Amniotic stem cell (primary cell): ENCODE measurements at places on chromosomes 13 and 19.

GRCh38 chr13:31209172-31209840 lies 9.5 kb downstream of the B3GLCT start:
- no peak for DNase-seq

GRCh38 chr19:41530761-41531301 lies 45.1 kb upstream of the CEACAM21 start:
- no peak for DNase-seq

- DNase-seq: no peak
Observed at GRCh38 chr19:6671960-6672359, 2.0 kb upstream of the TNFSF14 start.

DNA sequence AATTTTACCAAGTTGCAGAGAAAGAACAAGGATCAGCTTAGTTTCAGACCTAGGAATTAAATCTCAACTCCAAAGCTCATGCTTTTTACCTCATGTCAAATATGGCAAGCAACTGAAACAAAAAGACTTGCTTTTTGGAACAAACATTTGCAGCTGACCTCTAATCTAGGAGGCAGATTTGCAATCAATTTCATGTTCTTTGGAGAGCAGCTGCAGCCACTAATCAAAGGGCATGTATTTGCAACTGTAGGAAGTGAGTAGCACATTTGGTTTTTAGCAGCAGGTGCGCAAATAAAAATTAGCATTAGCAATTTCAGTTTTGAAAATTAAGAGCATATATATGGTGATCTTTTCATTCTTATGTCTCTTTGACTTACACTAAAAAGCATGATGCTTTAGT lies 459.3 kb upstream of the SLC10A2 start:
- DNase-seq: no peak

DNA sequence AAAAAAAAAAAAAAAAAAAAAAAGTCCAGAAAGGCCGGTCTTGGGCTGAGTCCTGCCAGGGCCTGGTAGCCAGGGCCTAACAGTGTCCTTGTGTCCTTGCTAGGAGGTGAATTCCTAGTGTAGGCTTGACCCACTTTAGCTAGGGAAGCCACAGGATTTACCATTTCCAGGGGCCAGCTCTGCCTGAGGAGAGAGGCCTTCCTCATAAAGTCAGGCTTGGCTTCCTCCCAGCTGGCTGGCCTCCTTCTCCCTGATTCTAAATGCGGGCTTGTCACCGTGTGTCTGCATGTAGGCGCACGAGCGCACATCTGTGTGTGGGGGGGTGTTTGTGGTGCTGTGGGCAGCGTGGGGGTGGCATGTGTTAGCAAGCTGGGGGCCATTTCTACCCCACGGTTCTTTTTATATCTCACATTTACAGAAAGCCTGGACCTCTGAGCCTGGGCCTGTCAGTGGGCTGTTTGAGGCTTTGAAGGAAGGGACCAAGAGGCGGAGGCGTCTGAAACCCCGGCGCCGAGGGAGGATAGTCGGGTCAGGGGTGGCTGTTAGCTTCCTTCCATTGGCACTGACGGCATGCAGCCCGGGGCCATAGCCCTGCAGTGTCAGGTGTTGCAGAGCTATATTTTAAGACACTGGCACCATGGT lies 31.7 kb downstream of the IER2 start:
- no peak for DNase-seq

DNA sequence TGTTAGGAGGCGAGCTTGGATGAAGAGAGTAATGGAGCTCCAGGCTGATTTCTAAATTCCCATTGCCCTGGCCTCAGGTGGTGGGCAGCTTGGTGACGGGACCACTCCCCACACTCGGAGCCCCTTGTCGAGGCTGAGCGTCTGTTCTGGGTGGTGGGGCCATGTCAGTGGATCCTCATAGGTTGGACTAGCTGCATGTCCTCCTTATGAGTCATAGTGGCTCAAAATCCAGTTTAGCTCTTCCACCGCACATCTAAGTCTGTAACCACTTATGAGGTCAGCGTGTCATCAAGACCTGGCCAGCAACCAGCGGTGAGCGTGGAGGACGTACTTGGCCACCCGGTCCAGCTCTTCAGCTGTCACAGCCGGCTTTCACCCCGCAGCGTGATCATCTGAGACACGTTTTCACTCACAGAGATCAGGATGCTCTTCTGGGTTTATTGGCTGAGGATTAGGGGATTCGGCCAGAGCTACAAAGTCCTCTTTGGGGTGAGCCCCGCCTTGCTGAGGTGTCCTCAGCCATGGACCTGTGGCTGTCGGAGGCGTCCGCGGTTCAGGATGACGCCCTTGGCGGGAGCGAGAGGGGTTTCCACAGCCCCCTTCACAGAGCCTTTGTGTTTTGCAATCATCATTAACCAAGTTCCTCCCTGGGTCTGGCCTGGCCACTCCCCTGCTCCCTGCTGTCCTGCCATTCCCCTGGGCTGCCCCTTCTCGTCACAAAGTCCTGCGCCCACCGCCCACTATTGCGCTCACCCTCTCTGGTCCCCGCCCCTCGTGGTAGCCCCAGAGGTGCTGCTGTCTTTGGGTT lies 41.9 kb downstream of the ADPRHL1 start:
- DNase-seq: peak; percentile 88

DNA sequence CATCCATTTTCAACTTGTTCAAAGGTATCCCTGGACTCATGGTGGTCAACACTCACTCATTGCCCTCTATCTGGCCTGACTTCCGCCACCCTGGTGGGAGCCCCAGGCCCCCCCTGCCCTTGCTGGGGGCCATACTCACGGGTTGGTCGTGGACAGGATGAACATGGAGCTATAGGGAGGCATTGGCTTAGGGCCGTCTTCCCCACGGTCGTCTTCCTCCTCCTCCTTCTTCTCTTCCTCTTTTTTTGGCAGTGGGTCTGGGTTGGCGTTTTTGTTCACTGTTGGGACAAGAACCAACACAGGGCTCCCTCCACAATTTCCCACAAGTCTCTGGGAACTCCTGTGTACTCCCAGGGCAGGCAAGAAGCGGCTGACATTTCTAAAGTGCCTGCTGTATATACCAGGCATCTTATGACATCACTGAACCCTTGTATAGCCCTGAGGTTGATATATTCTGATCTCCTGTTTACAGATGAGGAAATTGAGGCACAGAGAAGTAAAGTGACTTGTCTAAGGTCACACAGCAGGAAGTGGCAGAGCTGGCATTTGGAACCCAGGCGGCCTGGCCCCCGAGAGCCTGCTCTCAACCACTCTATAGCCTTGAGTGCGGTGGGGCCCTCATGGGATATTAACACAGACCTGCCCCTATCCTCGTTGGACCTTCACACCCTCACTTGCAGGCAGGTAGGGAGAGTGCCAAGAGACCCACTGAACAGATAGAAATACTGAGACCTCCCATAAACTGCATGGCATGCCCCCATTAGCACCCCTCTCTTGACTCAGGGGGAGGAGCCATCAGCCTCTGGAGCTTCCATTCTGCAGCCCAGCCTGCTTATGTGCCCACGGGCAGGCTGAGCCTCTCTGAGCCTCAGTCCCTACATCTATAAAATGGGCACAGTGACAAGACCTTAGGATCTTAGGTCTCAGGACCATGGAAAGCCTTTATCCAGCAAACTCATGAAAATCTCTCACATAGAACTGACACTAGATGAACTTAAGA lies 135.0 kb downstream of the IER2 start:
- no peak for DNase-seq

- DNase-seq: peak; percentile 64
Observed at GRCh38 chr13:36124236-36124822, 6.9 kb downstream of the DCLK1 start.

- no peak for DNase-seq
Observed at GRCh38 chr13:62432906-62433305, 1017.3 kb upstream of the PCDH20 start.

DNA sequence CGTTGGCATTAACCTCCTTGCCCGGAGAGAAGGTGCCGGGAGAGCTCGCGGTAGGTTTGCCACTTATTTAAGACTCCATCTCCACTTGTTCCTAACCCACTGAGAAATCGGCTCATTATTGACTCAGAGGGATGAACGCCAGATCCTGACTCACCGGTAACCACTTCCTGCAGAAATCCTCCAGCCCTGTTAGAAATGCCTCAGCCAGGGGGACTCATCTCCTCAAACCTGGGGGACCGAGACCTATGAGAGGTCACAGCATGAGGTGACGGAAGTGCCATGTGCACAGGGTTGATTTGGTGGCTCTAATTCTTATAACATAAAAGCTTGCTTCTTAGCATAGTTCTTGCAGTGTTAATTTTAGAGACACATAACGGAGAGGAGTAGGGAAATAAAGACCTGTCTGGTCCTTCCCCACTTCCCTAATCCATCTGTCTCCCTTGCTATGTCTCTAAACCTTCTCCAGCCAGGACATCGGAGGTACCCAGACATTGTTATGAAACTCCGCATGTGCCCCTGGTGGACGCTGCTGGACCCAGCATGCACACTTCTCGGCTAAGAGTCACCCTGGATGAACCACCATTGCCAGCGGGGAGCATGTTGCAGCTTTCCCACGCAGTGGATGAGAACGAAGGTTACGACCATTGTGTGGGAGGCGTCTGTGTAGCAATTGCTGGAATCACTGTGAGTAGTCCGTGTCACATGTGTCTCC lies 158.9 kb downstream of the EFNB2 start:
- DNase-seq: peak; percentile 41

DNA sequence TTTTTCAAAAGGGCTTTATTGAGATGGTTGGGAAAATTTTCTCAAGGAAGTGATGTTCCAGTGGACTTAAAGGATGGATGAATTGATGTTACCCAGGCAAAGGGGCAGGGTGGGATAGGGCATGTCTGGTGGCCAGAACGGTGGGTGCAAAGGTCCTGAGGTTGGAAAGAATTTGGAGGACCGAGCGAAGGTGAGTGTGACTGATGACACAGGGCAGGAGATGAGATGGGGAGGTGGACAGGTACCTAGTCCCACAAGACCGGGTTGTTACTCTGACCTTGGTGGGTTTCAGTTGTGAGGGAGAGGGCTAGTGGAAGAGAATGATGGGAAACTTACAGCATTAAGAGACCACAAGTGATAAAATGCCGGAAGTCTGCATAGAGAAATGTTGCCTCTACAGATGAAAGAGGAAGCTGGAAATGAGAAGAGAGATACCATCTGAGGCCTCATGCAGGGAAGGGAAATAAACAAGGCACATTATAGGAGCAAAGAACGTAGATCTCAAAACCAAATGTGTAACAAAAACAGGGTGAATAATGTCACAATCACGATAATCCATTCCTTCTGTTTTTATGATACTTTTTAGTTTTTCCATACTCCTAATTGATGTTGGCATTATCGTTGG lies 4.5 kb downstream of the ADGRE1 start:
- DNase-seq: no peak

GRCh38 chr13:111168107-111168506 lies 53.0 kb downstream of the ARHGEF7 start:
- no peak for DNase-seq

GRCh38 chr19:8584965-8585893 lies 8.0 kb upstream of the MYO1F start:
- no peak for DNase-seq

GRCh38 chr13:36029166-36029565 lies 102.0 kb downstream of the DCLK1 start:
- DNase-seq: no peak

DNA sequence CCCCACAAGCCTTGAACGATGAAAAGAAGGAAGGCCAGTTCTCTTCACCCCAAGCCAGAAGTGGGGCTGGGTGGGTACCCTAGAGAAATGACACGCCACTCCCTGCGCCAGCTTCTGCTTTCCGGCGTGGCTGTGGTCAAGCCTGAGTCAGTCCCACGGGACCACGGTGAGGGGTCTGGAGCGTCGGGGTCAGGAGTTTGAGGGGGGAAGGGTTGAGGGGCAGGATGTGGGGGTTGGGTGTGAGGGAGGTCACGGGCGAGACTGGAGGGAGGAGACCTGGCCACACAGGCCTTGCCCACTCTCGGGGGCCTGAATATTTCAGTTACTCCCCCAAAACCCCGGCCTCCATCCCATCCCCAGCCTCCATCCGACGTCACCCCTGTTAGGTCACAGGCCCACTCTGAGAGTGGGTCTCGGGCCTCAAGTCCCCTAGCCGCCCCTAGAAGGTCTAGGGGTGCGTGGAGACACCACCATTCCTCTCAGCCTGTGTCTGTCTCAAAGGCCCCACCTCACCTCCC lies 500 bp upstream of the IFI30 start:
- no peak for DNase-seq

DNA sequence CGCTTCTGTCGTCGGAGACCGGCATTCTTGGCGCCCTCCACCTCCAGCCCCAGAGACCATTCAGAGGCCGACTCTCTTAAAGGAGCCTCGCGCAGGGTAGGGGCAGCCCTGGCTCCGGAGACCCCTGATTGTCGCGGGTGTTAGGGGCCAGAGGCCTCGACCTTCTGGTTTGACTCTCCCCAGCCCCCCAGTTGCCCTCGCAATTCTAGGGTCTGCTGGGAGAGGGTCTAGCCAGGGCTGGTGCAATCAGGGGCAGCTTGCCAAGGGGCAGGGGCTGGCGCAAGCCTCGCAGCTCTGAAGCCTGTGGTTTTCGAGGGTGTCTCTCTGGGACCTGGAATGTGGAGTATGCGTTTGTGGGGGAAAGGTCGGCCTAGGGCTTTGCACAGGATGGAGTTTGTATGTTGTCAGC lies 1.6 kb upstream of the SLC7A10 start:
- no peak for DNase-seq

DNA sequence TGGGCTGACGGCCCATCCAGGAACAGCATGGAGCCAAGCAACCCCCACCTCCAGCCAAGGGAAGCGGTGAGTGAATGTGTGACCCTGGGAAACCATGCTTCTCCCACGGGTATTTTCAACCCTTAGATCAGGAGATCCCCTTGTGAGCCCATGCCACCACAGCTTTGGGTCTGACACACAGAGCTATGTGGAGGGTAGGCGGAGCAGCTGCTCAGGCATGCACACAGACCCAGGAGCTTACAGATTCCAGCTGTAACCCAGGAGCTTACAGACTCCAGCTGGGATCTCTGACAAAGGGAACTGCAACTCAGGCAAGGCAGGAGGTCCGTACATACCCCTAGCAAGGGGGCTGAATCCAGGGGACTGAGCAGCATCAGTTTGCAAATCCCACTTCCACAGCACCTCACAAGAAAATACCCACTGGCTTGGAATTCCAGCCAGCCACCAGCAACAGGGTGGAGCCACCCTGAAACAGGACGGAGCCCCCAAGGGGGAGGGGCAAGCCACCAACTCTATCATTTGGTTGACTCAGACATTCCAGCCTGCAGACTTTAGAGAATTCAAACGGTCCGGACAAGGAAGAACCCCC lies 40.8 kb upstream of the RFXAP start:
- DNase-seq: peak; percentile 10

- DNase-seq: no peak
Observed at GRCh38 chr19:49594993-49595818, 4.2 kb downstream of the PRR12 start.

GRCh38 chr13:105446197-105446596 lies 1089.3 kb downstream of the EFNB2 start:
- DNase-seq: no peak

- no peak for DNase-seq
Observed at GRCh38 chr13:39971526-39971925, 316.1 kb downstream of the COG6 start.

DNA sequence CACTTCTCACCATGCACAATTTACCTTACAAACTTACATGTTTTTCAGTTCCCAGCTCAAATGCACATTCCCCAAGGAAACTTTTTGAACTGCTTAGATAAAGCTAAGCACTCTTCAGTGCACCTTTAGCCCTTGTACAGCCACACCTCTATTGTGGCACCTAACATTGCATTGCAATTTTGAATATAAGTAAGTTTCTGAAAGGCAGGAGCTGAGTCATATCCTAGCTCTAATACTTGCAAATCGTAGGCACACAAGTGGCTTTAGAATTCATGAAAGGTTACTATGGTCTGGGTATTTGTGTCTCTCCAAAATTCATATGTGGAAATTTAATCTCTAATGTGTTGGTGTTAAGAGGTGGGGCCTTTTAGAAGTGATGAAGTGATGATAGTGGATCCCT lies 4.9 kb upstream of the ESD start:
- DNase-seq: no peak
